ENCODE measurements at places on chromosomes 2 and 18.

- no peak for DNase-seq
Measured at GRCh38 chr2:83742117-83742782, 716.8 kb downstream of the SUCLG1 start.

DNA sequence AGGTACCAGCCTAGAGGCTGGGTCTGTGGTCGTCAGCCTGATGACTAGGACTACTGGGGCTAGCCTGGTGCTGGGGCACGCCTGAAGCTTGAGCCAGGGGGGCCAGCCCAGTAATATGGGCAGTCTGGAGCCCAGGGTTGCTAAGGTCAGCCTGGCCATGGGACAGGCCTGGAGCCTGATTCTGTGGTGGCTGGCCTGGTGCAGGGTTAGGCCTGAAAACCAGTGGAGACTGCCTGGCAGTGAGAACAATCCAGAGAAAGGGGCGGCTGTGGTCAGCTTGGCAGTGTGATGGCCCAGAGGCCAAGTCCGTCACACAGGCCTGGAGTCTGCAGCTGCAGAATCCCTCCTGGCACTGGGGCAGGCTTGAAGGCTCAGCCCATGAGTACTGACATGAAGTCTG lies 445.8 kb downstream of the SATB2 start:
- no peak for DNase-seq

GRCh38 chr2:11435036-11435435 lies 30.9 kb downstream of the E2F6 start:
- DNase-seq, result no peak

- DNase-seq, result no peak
Measured at GRCh38 chr2:112150851-112151250, 12.7 kb downstream of the FBLN7 start.

GRCh38 chr18:75070625-75071483 lies 138.1 kb downstream of the PTGR3 start:
- DNase-seq, result peak; percentile 78

DNA sequence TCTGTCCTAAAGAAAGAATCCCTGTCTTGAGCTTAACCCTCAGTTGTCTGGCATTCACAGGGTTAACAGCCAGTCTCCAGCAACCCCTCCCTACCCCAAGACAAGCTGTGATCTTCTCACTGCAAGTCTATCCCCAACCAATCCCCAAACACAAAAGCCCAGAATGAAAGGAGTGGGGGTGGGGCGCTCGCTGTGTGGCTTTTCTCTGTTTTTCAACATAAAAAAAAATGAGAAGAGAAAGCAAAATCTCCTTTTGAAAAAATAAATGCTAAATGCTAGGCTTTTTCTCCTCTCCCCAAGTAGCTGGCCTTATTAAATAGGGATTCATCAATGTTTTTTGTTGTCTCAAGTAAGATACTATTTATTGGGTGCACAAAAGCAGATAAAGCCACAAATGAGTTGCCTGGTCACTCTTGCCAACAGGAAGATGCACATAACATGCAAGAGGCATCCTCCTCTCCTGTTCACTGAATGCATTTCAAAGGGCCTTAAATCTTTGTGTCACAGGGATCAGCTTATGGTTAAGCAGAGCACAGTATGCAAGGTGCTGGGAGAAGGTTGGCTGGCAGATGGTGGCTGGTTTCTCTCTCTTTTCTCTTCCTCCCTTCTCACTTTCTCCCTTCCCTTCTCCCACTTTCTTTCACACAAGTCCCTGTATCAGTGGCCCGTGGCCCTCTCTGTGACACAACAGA lies 225.6 kb downstream of the CMPK2 start:
- peak; percentile 79 for DNase-seq
